ENCODE measurements at places on chromosomes 12 and 14. TPM values are rescaled to one million over a fixed set of nuclear protein-coding genes. Genes with fewer than 3 reads are reported as not detected.

GRCh38 chr14:76715511-76716081 is 45.7 kb upstream of the VASH1 start:
- H3K27me3 ChIP-seq: no peaks in the 10 kb centered on the region
- H3K36me3 ChIP-seq: no peaks in the 10 kb centered on the region
- DNase-seq: no peak
- peak overlapping the region; percentile 7 for H3K27ac ChIP-seq
- no peak overlapping the region for H3K4me3 ChIP-seq

- no peak overlapping the region for H3K27ac ChIP-seq
- H3K27me3 ChIP-seq: no peaks in the 10 kb centered on the region
- no peaks in the 10 kb centered on the region for H3K36me3 ChIP-seq
Observed at GRCh38 chr12:44240186-44240585, 404.3 kb downstream of the TMEM117 start.

Gene PRB4
- total RNA-seq: not detected

DNA sequence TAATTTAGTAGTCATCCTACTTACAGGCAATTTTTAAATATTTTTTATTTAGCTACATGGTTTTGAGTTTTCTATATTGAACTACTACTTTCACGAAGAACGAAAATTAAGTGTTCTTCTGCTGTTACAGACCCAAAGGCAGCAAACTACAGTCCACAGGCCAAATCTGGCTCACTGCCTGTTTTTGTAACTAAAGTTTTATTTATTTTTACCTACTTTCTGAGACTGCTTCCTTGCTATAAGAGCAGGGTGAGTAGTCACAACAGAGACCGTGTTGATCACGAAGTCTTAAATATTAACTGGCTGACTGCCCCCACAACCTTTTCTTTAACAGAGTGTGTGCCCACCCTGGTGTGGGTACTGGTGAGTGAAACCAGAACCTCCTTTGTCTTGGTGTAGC is 11.6 kb downstream of the RBM19 start:
- H3K4me1 ChIP-seq: no peaks in the 10 kb centered on the region
- no peak overlapping the region for H3K4me3 ChIP-seq
- H3K36me3 ChIP-seq: peaks cover 99% of the 10 kb centered on the region
- H3K27me3 ChIP-seq: no peaks in the 10 kb centered on the region
- no peak for DNase-seq
- no peak overlapping the region for H3K27ac ChIP-seq

GRCh38 chr14:101736585-101736984 is 24.9 kb upstream of the PPP2R5C start:
- no peaks in the 10 kb centered on the region for H3K27me3 ChIP-seq
- H3K4me1 ChIP-seq: peaks cover 20% of the 10 kb centered on the region
- H3K36me3 ChIP-seq: no peaks in the 10 kb centered on the region
- H3K27ac ChIP-seq: no peak overlapping the region

DNA sequence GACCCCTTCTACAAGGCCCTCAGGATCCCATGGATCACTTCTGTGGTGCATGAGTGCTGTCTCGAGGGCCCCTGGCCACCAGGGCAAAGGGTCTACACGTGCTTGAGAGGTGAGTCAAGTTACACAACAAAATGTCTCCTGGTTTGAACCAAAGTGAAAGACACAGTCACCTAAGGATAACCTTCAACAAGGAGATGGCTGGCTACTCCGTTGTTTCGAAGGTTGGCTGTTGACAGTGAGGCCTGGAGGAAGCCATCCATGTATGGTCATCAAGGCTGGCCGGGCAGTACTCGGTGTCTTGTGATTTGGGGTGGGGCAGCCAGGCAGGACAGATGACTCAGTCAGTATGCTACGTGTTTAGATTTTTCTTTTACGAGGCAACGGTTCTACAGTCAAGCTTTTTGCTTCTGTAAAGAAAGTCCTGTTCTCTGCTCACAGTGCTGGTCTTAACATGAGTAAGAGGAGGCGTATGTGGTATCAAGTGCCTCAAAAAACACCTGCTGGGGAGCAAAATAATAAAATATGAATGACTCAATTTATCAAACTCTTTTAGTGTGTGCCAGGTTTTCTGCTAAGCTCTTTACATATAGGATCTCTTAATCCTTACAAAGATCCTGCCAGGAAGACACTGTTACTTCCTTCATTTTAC is 18.0 kb upstream of the NT5DC3 start:
- no peak overlapping the region for H3K27ac ChIP-seq
- no peaks in the 10 kb centered on the region for H3K27me3 ChIP-seq
- no peak for DNase-seq
- H3K4me3 ChIP-seq: no peak overlapping the region
- peaks cover 7% of the 10 kb centered on the region for H3K4me1 ChIP-seq

Gene GDF3
- total RNA-seq: 0.30 TPM

Gene NKX2-1
- total RNA-seq: 180 TPM

- DNase-seq: no peak
- H3K27me3 ChIP-seq: no peaks in the 10 kb centered on the region
- H3K4me3 ChIP-seq: no peak overlapping the region
- no peaks in the 10 kb centered on the region for H3K4me1 ChIP-seq
Observed at GRCh38 chr14:75794615-75795038, 133.6 kb downstream of the TTLL5 start.

DNA sequence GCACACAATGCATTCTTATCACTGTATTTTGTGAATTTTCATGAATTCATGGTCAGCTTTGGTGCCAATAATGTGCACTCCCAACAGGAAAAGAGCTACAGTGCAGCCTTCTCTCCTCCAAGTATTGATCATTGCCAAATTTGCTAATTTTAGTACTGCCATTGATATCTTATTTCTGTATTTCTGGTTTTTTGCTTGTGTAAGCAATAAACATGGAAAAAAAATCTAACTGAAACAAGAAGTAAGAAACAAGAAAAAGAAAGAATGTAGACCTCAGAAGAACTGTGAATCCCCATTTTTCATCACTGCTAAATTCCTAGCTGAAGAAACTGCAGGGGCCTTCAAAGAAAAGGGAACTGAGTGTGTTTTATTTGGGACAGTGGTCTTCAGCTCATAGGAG is 161.2 kb downstream of the METTL25 start:
- H3K4me1 ChIP-seq: no peaks in the 10 kb centered on the region
- no peak overlapping the region for H3K27ac ChIP-seq
- DNase-seq: no peak
- H3K4me3 ChIP-seq: no peak overlapping the region
- H3K36me3 ChIP-seq: no peaks in the 10 kb centered on the region

All from lower lobe of right lung (tissue), 2 donors.